ENCODE measurements at places on chromosomes 3 and 15.

GRCh38 chr3:155704771-155705559 lies 39.9 kb downstream of the PLCH1 start:
- DNase-seq, result no peak

DNA sequence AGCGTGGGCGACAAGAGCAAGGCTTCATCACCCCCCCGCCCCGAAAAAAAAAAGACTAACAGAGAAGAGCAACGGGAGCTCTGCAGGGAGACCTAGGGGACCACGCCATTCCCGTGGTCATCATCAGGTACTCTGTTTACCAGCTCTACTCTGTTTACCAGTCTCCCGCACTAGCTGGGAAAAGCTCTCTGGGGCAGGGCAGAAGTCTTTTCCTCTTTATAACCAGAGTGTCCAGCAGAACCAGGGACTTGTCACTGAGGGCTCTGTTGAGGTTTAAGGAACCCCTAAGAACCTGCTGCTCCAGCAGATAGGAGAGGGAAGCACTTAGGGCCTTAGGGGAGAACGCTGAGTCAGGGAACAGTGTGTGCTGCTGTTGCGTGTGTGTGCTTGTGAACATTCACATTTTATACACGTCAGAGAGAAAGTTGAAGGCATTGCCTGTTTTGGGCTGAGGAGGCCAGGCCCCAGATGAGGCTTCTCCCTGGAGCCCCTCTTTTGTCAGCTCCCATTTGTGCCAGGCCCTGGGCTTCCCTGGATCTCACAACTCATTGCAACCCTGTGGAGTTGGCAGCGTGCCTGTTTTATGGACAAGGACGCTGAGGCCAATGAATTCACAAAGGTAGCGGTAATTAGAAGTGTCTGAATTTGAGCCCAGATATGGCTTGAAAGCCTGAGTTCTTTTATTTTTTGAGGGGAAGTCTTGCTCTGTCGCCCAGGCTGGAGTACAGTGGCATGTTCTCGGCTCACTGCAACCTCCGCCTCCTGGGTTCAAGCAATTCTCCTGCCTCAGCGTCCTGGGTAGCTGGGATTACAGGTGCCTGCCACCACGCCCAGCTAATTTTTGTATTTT lies 24.2 kb upstream of the ERICH6 start:
- DNase-seq, result peak; percentile 91

DNA sequence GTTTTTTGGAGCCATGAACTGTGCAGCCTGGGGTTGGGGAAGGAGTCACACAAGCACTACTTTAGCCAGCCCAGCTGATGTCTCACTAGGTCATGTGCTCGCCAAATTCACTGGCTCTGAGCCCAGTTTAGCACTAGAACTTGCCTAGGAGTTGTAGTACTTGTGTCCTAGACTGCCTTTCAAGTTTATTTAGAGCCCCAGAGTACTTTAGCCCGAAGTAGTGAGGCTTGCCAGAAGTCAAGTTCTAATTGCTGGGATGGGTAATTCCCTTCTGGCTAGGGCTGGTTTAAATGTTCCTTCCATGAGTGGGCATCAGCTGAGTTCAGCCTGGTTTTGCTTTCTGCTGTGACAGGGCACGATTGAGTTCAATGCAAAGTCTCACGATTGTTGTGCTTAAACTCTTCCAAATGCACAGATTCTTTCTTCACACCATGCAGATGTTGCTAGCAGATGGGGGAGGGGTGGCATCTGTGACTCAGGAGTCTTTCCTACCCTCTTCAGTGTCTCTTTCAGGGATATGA lies 228.2 kb upstream of the ZPLD1 start:
- DNase-seq, result peak; percentile 51

GRCh38 chr3:193132964-193133363 lies 108.1 kb upstream of the PLAAT1 start:
- DNase-seq, result no peak

- no peak for DNase-seq
Measured at GRCh38 chr15:66269326-66270090, 16.0 kb upstream of the MEGF11 start.

DNA sequence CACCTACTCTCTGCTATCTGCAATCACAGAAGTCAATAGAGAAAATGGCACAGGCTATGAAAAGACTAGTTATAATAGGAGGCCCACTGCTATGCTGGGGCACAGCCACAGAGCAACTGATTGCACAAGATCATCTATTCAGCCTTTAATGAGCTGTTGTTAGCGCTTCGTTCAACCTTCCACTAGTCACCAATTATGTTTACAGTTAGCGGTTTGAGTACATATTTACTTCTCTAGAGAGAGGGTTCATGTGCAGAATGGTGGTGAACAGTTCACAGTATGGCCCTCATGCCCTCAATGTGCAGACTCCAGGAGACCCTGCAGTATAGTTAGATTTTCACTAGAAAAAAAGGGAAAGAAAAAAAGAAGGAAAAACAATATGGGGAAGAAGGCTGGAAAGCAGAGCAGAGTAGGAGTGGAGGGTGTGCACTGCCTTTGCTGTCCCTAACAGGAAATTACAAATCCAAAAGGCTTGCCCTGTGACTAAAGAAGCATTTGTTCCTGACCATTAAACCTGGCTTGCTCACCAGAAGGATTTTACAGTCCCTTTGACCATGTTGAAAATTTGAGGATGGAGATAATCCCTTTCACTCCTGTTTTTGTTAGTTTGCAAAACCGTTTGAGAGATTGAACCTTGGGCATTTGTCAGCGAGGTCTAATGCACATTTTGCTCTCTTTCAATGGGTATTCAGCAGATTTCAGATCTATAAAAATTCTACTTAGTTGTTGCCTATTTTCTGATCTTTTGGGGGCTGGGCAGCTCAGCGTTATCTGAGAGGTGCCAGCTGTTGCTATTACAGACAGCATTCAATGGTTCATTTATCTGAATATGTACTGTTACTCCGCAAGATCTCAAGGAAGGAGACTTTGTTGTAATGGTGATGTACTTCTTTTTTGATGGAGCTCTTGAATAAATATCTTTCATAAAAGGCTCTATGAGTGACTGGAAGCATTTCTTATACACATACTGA lies 296.1 kb downstream of the LSAMP start:
- no peak for DNase-seq

DNA sequence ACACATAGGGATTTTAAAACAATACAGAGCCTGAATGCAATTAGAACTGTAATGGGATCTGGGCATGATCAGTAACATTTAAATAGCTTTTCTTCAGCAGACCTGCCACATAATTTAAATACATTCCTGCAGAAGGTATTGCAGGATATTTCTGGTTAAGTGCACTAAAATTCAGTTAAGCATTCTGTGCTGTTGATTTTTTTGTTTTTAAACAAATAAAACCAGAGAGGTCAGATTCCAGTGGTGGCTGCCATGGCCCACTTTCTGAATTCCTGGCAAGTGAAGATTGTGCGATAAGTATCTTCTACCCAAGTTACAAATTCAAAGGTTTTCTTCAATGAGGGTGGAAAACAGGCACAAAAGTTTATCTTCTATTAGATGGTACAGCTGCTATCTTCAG lies 98.7 kb downstream of the RAP2B start:
- DNase-seq, result no peak

DNA sequence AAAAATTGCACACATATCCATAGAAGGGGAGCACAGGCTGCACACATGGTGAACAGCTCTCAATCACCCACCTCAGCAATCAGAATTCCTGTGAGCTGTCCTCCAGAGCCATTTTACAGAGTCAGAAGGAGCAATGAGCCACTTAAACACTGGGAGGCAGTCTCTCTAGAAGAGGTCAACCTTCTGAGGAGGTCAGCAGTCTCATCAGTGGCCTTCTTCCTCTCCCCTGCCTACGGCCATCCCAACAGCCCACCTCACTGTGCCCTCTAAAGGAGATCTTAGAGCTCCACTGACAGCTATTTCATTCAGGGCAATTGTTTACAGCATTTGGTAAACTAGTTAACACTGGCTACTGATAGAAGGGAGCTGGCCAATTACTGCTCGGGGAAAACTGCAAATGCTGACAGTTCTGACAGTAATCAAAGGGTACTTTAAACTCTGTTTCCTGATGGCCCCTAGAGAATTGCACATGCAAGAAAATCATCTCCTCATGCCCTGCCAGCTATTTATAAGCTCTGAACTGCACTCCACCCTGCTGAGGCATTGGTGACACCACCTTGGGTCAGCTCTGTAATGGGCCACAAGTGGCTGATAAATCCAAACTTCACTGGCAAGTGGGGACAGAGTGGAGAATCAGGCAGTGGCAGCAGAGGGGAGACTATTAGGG lies 42.1 kb upstream of the TSPAN3 start:
- DNase-seq, result no peak

- DNase-seq, result peak; percentile 56
Measured at GRCh38 chr15:79007066-79007465, 62.2 kb upstream of the CTSH start.

GRCh38 chr3:177742273-177742672 lies 545.0 kb upstream of the TBL1XR1 start:
- DNase-seq, result no peak

GRCh38 chr3:160163229-160163878 lies 61.9 kb upstream of the C3orf80 start:
- DNase-seq, result peak; percentile 53

DNA sequence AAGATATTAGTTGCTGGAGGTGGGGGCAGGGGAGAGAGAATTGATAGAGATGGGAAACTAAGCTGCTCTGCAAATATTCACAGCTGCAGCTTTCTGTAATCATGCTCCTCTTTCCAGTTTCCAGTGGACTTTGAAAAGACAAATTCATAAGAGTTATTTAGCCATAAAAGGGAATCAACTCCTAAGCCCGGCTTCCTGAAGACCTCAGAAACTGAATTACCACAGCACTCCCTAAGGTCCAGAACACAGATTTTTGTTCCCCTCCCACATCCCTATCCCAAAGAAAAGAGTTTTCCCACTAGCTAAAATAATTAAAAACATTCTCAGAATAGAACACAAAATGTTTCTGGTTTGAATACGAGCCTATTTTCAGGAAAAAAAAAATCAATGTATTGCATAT lies 871.8 kb upstream of the NR2F2 start:
- DNase-seq, result no peak

DNA sequence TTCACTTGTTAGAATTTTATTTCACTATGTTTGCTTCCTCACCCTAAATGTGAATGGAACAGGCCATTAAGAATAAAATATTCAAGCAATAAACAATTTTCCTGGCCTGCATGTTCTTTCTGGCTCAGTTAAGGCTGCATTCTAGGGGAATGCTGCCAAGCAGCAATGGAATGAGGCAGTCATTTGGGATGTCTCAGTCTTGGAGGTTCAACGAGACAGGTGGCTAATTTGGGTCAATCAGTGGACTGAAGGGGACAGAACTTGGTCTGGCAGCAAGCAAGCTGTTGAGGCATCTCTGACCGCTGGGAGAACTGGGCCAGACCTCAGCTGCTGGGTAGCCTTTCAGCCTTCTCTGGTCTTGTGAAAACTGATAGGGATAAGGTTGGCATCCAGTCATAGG lies 241.6 kb downstream of the NLGN1 start:
- no peak for DNase-seq

GRCh38 chr3:105842449-105842848 lies 26.4 kb downstream of the CBLB start:
- DNase-seq, result no peak

DNA sequence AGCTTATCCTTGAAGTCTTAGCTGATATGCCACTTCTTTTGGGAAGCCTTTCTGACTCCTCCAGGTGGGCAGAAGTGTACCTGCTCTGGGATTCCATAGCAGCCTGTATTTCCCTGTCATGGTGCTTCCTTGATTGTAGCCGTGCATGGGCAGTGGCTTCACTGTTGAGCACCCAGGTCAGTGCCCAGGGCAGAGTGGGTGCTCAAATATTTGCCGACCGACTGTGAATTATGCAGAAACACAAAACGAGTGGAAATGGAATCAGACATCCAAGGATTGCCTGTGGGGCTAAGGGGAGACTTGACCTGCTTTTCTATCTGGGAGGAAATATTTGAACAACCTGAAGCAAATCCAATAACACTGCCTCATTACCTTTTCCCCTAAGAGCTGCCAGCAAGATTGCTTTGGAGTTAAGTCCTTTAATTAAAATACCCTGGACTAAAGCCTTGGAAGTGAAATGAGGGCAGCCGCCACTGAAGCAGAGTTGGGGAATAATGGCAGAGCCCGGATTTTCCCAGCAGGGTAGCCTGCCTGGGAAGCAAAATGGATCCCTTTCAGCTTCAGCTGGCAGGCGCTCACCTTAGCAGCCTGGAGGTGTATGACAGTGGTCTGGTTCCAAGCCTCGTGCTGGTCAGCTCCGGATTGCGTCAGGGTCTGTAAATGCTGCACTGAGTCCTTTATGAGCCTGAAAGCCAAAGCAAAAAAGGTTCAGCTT lies 14.9 kb downstream of the ACOX2 start:
- DNase-seq, result no peak

GRCh38 chr15:100183921-100184495 lies 157.8 kb downstream of the ADAMTS17 start:
- DNase-seq, result no peak

DNA sequence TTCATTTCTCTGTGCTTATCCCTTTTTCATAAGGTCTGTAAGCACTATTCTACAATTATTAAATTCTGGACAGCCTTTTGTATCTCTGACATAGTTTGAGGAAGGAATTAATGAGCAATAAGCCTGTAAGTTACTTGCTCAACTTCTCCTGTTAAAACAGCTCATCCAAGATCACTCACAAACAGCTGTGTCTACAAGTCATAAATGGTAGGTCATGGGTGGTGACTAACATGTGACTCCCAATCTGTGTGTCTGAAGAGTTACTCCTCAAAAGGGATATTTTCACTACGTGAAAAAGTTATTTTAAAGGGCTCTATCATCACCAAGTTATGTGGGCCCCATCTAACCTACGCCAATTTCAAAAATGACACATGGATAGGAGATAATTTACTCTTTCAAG lies 145.2 kb upstream of the CBLB start:
- no peak for DNase-seq

DNA sequence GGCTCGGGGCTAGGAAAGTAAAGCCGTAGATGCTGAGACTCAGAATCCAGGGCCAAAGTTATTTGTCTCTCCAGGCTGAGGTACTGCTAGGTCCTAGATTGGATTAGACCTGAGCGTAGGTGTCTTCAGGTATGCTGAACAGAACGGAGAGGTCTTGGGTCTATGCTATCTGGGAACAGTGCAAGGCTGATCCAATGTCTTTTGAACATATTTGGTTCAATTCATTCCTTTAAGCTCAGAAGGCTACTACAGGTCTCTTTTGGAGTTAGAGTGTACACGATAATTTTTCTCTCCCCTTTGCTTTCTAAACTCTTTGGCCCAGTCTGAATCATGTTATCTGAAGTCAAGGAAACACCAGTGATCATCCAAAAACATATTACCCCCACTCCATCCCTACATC lies 137.5 kb upstream of the TBL1XR1 start:
- no peak for DNase-seq

Measured in hematopoietic multipotent progenitor cell treated with erythropoietin and hydrocortisone succinate and interleukin-3 and kit ligand, for 8 days (in vitro differentiated cells).